ENCODE measurements at places on chromosomes 16 and 17. TPM values are rescaled to one million over a fixed set of nuclear protein-coding genes. Genes with fewer than 3 reads are reported as not detected.

DNA sequence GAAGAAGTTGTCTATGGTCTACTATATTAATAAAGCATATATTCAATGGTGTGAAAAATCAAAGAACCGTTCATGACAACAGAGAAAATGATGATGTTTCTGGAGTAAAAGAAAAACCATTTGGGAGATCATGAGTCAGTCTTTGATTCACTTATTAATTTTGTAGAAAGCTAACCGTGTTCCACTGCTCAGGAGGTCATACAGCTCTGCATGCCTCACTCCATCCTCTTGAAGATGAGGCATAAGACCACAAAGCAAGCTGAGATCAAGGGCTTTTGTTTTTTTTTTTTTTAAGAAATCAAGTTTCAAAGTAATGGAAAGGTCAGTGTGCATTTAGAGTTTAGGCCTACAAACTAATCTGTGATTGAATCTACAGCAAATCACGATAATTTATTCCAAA is 206.4 kb downstream of the CEP112 start:
- H3K27me3 ChIP-seq = no peaks in the 10 kb centered on the region
- H3K4me3 ChIP-seq = no peak overlapping the region
- H3K27ac ChIP-seq = no peak overlapping the region
- H3K36me3 ChIP-seq = no peaks in the 10 kb centered on the region

GRCh38 chr16:4570688-4571321 is 14.7 kb downstream of the C16orf96 start:
- H3K27ac ChIP-seq = no peak overlapping the region
- DNase-seq = no peak
- no peak overlapping the region for H3K4me3 ChIP-seq
- H3K4me1 ChIP-seq = no peaks in the 10 kb centered on the region
- H3K36me3 ChIP-seq = no peaks in the 10 kb centered on the region

GRCh38 chr17:82036634-82037091 is 834 bp downstream of the DCXR start:
- peaks cover 24% of the 10 kb centered on the region for H3K4me1 ChIP-seq
- DNase-seq = no peak
- peak overlapping the region; percentile 74 for H3K4me3 ChIP-seq
- H3K27ac ChIP-seq = peak overlapping the region; percentile 98
- H3K36me3 ChIP-seq = no peaks in the 10 kb centered on the region

DNA sequence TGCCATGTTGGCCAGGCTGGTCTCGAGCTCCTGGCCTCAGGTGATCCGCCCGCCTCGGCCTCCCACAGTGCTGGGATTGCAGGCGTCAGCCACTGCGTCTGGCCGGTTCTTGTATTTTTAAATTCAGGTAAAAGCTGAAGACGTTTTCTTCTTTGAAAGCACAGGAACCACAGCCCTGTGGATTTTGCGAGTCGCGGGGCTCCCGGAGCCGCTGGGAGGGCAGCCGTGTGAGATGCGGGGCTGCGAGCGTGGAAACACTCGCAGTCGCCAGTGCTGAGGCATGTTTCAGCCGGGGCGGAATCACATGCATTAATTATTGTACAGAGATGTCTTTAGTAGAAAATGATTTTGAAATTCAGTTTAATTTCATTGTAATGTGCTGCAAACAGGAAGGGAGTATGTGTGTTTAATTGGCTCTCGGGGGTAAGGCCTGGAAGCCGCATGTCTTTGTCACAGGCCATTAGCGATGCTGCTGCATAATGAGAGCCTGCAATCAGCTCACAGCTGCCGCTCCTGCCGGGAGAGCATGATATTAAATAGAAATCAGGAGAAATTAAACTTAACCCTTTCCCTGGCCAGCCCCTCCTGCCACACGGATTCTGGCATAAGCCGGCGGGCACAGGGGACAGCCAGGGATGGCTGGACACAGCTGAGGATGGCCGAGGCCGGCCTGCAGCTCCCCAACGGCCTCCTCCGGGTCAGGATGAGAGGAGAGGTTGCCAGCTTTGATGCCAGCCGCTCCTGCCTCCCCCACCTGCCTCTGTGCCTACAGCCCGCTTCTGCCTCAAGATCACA is 35.4 kb upstream of the CDH15 start:
- DNase-seq = no peak
- H3K4me1 ChIP-seq = no peaks in the 10 kb centered on the region
- H3K4me3 ChIP-seq = no peak overlapping the region

- DNase-seq = no peak
- no peak overlapping the region for H3K4me3 ChIP-seq
- no peak overlapping the region for H3K27ac ChIP-seq
- H3K27me3 ChIP-seq = no peaks in the 10 kb centered on the region
- H3K4me1 ChIP-seq = no peaks in the 10 kb centered on the region
Measured at GRCh38 chr16:79809376-79809775, 208.8 kb upstream of the MAF start.

DNA sequence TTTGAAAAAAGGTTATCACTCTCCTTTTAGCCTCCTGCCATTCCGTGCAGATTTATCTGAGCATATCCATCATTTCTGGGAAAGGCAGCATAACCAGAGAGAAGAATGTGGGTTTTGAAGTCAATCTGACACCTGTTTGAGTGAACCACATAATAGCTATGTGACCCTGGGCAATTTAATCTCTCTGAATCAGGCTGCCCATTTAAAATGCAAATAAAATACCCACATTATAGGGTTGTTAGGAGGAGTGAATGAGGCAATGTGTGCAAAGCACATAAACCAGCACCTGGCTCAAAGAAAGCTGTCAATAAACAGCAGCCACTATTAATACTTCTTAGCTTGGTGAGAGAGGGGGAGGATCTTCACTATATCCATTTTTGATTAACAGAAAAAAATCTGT is 88.0 kb downstream of the CACNG1 start:
- H3K36me3 ChIP-seq = peaks cover 14% of the 10 kb centered on the region
- no peaks in the 10 kb centered on the region for H3K27me3 ChIP-seq
- no peak overlapping the region for H3K4me3 ChIP-seq
- H3K27ac ChIP-seq = no peak overlapping the region
- no peak for DNase-seq
- H3K4me1 ChIP-seq = no peaks in the 10 kb centered on the region

- H3K4me1 ChIP-seq = no peaks in the 10 kb centered on the region
- no peak for DNase-seq
- H3K27me3 ChIP-seq = no peaks in the 10 kb centered on the region
- H3K27ac ChIP-seq = no peak overlapping the region
Measured at GRCh38 chr17:71919186-71919585, 201.6 kb upstream of the SOX9 start.

GRCh38 chr17:57902800-57903759 is 52.1 kb downstream of the CUEDC1 start:
- H3K4me1 ChIP-seq = peaks cover 53% of the 10 kb centered on the region
- no peaks in the 10 kb centered on the region for H3K36me3 ChIP-seq
- H3K4me3 ChIP-seq = no peak overlapping the region
- peak; percentile 96 for DNase-seq
- peak overlapping the region; percentile 84 for H3K27ac ChIP-seq
- no peaks in the 10 kb centered on the region for H3K27me3 ChIP-seq

The HP gene
- 0.32 TPM for polyA plus RNA-seq

DNA sequence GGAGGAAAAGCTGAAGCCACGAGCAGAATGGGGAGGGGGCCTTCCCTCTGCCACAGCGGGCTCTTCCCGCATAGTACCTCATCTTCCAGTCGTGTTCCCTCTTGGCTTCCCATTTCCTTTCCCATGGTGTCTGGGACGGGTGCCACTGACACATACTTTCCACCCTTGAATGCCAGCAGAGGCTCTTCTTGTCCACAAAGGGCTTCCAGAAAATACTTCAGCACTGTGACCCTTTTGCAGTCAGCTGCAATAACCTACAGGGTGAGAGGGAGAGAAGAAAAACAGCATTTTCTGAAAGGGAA is 30.7 kb downstream of the HIC1 start:
- H3K36me3 ChIP-seq = peaks cover 60% of the 10 kb centered on the region
- peaks cover 87% of the 10 kb centered on the region for H3K4me1 ChIP-seq
- no peaks in the 10 kb centered on the region for H3K27me3 ChIP-seq

DNA sequence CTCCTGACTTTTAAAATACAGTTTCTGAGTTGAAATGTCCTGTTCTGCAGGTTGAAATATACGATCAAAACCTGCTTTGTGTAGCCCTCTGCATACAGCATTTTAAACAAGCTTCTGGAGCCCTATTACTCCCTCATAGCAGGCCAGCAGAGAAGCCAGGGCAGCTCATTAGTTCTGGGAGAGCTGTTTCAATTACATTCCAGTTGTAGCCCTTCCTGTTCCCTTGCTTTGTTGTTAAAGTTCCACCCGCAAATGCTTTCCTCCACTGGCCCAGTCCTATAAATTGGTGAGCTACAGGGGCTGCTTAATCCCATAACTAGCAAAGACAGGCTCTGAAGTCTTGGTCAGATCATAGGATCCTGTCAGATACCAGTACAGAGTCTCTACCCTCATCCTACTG is 162.5 kb downstream of the SLC39A11 start:
- H3K36me3 ChIP-seq = no peaks in the 10 kb centered on the region
- no peaks in the 10 kb centered on the region for H3K27me3 ChIP-seq
- H3K4me3 ChIP-seq = no peak overlapping the region
- H3K4me1 ChIP-seq = no peaks in the 10 kb centered on the region
- no peak for DNase-seq
- no peak overlapping the region for H3K27ac ChIP-seq

DNA sequence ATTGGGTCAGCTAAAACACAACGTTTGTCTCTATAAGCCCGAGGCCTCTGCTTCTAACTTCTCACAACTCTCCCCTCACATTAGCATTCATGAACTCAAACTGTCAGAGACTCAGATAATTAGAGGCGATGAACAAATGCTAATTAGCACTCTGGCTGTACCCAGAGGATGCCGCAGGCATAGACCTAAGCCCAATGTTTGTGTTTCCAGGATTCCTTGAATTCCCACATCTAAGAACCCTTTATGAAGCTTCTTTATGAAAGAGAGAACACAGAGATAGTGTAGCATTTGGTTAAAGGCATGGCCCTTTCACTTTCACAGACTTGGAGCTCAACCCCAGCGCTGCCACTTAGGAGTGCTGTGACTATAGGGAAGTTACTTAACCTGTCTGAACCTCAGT is 512.2 kb downstream of the GRIN2A start:
- H3K4me1 ChIP-seq = no peaks in the 10 kb centered on the region
- H3K4me3 ChIP-seq = no peak overlapping the region
- no peak overlapping the region for H3K27ac ChIP-seq

DNA sequence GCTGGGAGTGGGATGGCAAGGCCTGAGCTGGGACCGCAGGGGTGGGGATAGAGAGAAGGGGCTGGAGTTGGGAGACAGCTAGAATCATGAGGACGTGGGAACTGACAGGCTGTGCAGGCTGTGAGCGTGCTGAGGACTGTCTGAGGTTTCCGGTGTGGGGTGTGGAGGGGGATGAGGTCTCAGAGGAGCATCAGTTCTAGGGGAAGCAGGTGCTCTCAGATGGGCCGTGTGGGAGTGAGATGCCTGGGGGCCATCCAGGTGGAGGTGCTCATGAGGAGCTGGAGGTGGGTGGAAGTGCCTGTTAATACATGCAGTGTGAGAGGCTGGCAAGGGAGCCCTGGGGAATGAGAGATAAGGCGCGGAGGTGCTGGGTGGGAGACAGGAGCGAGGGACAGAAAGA is 27.2 kb downstream of the HASPIN start:
- peak overlapping the region; percentile 19 for H3K27ac ChIP-seq
- no peaks in the 10 kb centered on the region for H3K36me3 ChIP-seq
- peaks cover 7% of the 10 kb centered on the region for H3K4me1 ChIP-seq
- no peak for DNase-seq

- peaks cover 67% of the 10 kb centered on the region for H3K36me3 ChIP-seq
- no peak for DNase-seq
- peaks cover 8% of the 10 kb centered on the region for H3K4me1 ChIP-seq
- no peak overlapping the region for H3K4me3 ChIP-seq
- H3K27ac ChIP-seq = no peak overlapping the region
Measured at GRCh38 chr16:8806272-8806983, 8.8 kb downstream of the PMM2 start.

The MYH3 gene
- 16.2 TPM for polyA plus RNA-seq

The USP22 gene
- 67.2 TPM for polyA plus RNA-seq

DNA sequence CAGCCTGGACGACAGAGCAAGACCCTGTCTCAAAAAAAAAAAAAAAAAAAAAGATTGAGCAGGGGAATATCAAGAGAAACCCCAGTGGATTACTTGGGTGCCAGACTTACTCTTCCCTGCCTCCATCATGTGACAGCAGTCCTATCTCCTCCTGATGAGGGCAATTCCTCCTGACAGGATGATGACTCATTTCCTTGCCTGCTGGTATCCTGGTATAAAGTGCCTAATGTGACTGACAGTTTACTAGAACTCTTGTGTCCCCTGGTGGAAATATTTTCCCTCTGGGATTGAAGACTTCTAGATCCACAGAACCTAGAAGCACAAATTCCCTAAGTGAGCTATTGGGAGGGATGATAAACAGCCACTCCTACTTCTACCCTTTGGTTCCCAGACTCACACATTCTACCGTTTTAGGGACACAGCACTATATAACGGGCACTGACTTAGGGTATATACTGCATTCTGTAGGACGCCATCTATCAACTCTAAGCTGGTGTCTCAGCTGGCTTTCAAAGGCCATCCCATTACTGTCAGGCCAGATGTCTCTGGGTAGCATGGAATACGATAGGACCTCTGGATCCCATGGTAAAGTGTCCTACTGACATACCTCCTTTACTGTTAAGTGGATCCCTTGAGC is 114.6 kb upstream of the MED13 start:
- peak; percentile 84 for DNase-seq
- H3K27ac ChIP-seq = peak overlapping the region; percentile 36
- no peak overlapping the region for H3K4me3 ChIP-seq
- peaks cover 4% of the 10 kb centered on the region for H3K4me1 ChIP-seq
- H3K27me3 ChIP-seq = no peaks in the 10 kb centered on the region

DNA sequence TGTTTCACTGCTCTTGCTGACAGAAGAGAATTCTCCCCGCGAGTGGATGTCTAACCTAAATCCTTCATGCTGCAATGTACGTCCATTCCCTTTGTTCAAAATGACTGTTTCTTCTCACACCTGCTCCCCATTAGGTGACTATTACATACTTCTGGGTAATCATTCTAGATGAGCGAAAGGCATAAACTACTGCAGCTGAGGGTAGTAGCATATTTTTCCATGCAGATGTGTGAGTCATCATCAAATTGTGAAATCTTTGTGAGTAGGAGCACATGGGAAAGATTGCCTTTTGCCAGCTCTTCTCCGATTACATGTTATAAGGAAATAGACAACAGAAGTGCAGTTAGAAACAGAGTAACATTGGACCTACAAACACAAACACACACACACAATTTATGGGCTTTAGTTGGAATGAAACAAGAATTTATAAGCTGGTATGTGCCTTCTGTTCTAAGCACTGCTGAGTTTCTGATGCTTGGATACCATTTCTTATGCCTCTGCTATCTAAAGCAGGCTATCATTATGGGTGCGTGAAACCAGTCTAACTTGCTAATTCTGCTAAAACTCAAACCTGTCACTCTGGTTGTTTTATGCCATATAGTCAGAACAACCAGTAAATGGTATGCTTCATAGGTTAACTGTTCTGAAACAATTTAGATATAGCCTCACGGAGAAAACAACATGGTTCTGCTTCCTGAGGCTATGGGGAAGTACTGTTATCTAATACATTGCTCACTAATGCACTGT is 346.9 kb upstream of the PSMD7 start:
- peak; percentile 17 for DNase-seq
- no peak overlapping the region for H3K4me3 ChIP-seq
- H3K36me3 ChIP-seq = no peaks in the 10 kb centered on the region
- H3K27ac ChIP-seq = no peak overlapping the region
- H3K27me3 ChIP-seq = peaks cover 2% of the 10 kb centered on the region
